ENCODE measurements at places on chromosomes 13 and 19. TPM values are rescaled to one million over a fixed set of nuclear protein-coding genes. Genes with fewer than 3 reads are reported as not detected.

The CATSPERD gene
- polyA plus RNA-seq = not detected

The CFD gene
- polyA plus RNA-seq = 2.6 TPM

The CLDN10 gene
- polyA plus RNA-seq = 3.9 TPM

The LRP3 gene
- polyA plus RNA-seq = 29.3 TPM

The KIR3DL3 gene
- not detected for polyA plus RNA-seq

The EFNA2 gene
- polyA plus RNA-seq = 4.6 TPM

The GPR12 gene
- not detected for polyA plus RNA-seq

The CALR3 gene
- not detected for polyA plus RNA-seq

The CABP5 gene
- polyA plus RNA-seq = not detected

The AP1M2 gene
- polyA plus RNA-seq = 60.2 TPM

The IL4I1 gene
- 3.4 TPM for polyA plus RNA-seq

The PDX1 gene
- not detected for polyA plus RNA-seq

The ZSCAN5C gene
- polyA plus RNA-seq = not detected

DNA sequence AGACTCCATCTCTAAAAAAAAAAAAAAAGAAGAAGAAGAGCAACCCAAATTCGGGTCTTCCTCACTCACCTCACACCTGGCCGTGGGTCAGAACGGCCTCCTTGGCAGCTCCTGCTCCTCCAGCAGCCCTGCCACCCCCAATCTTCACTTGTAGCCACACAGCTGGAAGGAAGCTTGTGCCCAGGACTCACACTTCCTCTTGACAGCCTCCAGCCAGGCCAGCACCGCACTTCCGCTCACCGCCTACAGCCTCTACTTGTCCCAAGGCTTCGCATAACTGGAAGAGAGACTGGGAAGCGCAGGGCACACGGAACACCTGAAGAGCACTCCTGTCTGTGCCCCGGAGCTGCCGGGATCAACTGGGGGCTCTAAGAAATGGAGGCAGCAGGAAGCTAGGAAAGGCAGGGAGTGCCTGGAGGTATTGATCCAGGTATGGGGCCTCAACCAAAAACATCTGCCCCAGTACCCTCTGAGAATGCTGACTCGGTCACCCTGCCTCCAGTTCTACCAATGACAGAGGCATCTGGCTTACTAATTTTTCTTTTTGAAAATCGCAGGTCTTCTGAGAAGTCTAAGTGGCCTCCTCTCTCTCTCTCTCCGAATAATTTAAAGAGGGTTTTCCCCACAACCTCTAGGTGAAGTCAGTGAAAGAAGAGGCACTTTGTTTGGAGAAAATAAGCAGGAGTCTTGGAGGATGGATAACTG, 31.1 kb upstream of the ATP12A start:
- no peak for DNase-seq

- DNase-seq = no peak
These were observed 17.1 kb upstream of the LRCH1 start for GRCh38 chr13:46535825-46536224.

DNA sequence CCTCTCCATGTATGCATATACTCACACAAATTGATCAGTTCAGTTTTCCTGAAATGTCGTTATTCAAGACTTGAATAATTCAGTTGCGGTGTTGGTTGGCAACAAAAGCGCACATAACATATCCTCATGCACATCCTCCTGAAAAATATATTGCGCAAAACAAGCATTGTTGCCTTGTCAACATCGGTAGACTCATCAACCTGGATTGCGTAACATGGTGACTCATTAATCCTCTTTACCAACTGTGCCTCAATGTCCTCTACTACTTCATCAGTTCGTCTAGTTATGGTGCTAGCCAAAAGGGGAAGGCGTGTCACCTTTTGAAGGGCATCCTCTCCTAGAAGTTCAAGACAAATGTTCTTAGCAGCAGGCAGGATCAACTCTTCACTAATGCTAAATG, 357.7 kb downstream of the LMO7 start:
- DNase-seq = no peak

DNA sequence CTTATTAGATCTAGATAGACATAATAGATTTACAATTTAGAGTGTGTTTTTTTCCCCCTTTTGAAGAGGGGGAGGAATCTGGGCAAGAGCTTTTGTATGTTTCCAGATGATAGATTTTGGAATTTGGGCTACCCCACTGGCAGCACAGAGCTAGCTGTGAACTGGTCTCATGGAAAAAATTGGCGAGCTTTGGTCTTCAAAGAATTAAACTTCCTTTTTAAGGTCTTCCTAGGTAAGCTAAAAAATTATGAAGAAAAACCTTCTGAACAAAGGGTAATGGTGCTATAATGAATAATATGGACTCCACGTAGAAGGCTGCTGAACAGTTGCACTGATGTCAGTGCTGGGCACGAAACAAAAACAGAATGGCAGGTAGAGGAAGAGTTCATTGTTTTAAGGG, 109.3 kb downstream of the ZIC5 start:
- no peak for DNase-seq

- no peak for DNase-seq
These were observed 8.4 kb downstream of the KANK3 start for GRCh38 chr19:8334458-8335342.

DNA sequence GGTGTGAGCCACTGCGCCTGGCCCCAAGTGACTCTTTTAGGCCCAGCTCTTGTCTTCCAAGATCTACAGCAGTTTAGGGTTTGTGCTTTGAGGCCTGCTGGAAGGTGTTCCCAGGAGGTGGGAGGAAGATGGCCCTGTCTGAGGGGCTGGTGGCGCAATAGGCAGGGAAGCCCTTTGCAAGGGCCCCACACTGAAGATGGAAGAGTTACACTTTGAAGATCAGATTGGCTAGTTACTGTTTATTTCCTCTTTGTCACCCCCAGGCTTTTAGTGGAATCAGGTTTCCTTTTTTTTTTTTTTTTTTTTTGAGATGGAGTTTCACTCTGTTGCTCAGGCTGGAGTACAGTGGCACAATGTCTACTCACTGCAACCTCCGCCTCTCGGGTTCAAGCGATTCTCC, 1.9 kb upstream of the RABAC1 start:
- DNase-seq = no peak

- no peak for DNase-seq
These were observed 266.4 kb downstream of the ENOX1 start for GRCh38 chr13:43520351-43520750.

DNA sequence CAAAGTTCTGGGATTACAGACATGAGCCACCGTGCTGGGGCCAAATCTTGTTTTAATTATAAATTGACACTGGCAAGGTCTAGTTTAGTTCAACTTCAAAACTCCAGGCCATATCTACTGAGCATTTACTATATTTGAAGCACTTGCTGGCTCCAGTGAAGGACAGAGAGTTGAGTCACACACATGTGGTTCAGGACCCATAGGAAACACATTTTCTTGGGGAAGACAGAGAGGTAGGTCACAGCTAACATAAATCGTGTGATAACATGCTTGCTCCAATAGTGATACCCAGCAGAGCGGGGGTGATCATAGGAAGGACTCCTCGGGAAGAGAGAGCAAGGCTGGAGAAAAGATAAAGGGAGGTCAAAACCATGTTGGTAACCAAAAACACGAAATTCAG, 170.6 kb upstream of the TSC22D1 start:
- no peak for DNase-seq

DNA sequence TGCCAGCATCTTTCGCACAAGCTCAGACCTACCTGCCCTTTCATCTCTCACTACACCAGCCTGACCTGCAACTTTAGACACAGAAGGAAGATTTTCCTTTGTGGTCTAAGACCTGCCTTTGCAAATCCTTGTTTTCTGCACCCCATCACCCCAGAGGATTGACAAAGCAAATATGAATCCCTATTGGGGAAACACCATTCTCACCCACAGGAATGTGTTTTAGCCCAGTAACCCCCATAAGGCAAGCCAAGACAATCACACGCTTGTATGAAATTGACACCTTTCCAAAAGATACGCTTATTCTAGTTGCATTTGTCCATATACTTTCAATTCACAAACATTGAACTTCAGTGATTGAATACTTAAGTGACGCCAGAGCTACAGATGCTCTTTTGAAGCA, 55.7 kb downstream of the SPATA13 start:
- DNase-seq = no peak

GRCh38 chr13:44904967-44905366, 84.3 kb downstream of the NUFIP1 start:
- DNase-seq = no peak

- DNase-seq = no peak
These were observed 387.2 kb upstream of the ATXN8OS start for GRCh38 chr13:69720278-69720983.

DNA sequence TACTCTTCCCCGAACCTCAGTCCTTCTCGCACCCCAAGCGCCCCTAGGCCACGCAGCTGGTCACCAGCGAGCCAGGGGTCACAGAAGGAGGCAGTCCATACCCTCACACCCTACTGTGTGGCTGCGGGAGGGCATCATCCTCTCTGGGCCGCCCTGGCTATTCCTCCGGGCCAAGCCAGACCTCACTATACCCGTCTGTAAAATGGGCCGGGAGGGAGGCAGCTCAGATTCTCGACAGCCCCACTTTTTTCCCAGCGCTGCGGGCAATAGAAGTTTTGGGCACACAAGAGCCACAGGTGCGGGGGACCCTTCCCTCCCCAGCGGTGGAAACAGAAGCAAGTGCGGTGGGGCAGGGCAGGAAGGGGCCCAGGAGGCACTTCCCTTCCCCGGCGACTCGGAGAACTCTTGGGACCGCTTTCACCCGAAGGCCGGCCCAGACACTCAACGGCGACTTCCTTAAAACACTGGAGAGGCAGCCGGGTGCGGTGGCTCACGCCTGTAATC, 5.6 kb upstream of the ARRDC2 start:
- no peak for DNase-seq

- no peak for DNase-seq
These were observed 322.9 kb downstream of the GPC6 start for GRCh38 chr13:93549326-93550005.

GRCh38 chr19:46081928-46082727, 41.3 kb upstream of the IGFL4 start:
- no peak for DNase-seq

DNA sequence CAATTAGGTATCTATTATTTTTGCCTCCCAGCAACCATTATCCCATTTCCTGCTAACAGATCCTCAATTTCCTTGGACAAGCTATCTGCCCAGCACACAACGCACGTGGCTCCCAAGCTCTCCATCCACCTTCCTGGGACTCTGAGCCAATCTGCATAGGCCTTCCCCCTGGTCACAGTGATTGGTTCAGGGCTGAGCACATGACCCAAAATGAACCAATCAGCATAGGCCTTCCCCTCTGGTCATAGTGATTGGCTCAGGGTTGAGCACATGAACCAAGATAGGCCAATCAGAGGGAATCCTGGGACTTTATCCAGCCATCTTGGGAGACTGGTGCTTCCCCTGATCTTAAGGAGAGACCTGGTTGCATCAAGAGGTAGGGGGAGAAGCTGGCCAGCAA, 5.8 kb downstream of the CPAMD8 start:
- no peak for DNase-seq

DNA sequence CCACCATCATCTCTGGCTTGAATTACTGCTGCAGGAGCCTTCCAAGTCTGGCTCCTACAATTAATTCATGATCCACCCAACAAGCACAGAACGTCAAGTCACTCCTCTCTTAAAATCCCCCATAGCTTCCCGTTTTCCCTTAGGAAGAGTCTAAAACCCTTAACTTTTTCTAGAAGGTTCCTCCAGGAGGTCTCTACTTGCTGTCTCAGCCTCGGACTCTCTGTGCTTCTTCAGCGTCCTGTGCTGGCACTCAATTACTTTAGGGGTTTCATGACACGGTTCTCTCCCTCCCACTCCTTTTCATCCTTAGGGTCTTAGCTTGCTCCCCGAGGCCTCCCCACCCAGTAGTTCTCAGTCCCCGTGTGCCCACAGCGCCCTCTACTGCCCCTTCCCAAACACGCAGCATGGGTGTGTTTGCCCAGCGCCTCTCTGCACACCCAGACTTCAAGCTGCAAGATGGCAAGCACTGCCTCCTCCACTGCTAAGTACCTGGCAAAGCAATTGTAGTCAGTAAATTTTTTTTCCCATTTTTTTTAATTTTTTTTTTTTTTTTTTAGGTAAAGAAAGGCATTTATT, 25.8 kb upstream of the MAP3K10 start:
- DNase-seq = peak; percentile 6

DNA sequence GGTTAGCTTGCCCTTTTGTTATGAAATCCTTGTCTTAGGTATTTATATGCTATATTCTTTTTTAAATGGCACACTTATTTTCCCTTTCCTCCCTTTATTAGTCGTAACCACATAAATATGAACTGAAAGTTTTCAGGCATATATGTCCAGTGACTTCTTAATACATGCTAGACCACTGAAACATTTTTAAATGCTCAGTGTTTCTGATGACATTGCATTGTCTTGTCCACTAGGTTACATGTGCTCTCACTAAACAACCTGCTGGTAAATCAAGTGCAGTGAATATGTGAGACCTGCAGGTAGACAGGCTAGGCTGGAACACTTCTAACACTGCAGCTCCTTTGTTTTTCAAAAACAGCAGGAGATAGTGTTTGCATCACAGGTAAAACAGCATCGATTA, 332.6 kb upstream of the DACH1 start:
- DNase-seq = no peak

DNA sequence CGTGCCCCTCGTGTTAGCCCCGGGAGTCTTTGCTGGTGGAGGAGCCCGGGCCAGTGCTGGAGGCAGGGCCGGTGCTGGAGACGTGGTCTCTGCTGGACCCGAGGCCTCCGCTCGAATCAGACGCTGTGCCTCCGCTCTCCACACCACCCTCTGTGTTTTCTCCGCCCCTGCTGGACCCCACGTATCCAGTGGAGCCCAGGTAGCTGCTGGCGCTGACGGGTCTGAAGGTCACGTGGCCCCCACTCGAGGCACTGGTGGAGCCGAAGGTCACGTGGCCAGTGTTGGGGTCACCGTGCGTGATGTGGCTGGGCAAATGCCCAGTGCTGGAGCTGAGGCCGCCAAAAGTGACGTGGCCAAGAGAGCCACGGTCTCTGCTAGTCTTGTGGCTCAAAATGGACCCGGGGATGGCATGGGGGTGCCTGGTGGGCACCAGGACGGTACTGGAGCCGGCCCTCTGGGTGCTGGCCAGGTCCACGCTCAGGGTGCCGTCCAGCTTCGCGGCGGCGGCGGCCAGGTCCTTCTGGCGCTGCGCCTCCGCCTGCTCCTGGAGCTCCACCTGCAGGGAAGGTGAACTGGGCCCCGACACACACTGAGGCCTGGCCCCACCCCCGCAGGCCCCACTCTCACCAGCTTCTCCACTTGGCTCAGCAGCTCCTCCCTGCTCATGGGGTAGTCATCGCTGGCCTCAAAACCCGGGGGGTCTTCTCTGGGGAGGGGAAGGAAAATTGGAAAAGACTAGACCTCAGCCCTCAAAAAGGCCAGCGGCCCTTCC, 27.3 kb downstream of the ZNF114 start:
- DNase-seq = no peak

GRCh38 chr13:66689628-66690027, 540.5 kb downstream of the PCDH9 start:
- DNase-seq = no peak

DNA sequence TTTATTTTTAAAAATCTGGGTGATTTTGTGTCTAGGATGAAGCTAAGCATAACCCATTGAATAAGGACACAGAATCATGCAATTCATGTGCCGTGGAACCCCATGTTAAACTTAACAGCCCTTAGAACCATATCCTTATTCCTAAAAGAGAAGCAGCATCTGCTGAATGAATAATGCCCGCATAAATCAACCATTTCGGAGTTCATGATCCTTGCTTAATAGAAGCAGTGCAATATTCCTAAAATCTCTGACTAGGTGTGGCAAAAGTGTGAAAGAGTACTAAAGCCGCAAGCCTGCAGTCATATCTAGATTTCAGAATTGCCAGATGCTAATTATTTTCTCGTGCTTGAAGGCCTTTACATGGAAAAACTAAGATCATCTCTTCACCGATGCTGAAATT, 33.6 kb upstream of the ARGLU1 start:
- no peak for DNase-seq
